ENCODE measurements at places on chromosomes 3 and 15.

DNA sequence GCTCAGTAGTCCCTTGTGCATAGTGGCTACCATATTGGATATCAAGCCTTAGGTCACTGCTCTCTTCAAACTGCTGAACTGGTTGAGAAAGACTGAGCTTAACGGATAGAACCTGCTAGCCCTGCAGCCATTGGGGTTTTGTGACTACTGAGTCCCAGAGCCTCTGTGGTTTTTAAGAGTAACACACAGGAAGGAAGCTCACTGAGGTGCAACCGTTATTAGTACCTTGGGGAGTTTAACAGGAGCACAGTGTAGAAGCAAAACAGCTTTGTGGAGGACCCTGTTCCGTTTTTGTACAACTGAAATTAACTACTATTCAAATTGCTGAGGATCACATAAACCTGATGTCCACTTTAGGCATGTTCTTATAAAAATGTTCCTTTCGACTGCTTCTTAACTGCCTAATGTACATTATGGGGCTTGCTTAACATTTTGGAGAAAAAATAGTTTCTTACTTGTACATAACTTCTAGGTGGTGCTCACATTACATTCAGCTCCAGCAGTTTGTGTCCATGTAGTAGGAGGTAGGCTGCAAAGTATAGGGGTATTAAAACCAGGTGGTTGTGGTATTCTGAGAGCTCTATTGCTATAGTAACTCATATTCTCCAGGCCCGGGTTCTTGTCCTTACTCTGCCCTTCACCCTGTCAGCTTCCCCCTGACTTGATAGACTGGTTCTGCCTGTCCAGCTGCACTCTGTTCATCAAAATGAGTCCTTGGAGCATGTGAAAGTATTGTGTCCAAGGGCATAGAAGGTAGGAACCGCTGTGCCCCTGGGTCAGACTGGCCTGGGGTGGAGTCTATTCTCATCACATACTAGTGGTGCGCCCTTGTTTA lies 17.3 kb downstream of the PXK start:
- peak; percentile 84 for DNase-seq

- no peak for DNase-seq
These were observed 25.5 kb upstream of the TEX55 start for GRCh38 chr3:119120480-119120879.

DNA sequence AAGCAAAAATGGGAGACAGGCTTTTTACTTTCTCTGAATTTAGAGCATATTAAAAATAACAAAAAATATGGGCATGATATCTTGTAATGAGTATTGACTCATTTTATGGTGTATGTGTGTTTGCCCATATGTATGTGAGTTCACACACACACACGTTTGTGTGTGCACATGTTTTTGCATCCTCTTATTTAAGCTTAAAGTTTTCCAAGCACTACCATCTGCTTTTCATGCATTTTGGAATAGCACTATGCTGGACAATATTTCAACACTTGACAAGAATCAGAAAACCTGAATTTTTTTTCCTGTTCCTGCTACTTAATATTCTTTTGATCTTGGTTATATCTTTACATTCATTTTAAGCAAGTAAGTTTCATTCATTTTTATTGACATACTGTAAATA lies 872.7 kb downstream of the OTOL1 start:
- no peak for DNase-seq

GRCh38 chr3:106819440-106819839 lies 557.8 kb upstream of the CCDC54 start:
- DNase-seq: no peak

GRCh38 chr3:179322286-179323196 lies at the start of gene ZNF639:
Gene ZNF639 (plus strand): TSS chr3:179323031. CDS start chr3:179328294, 5,263 bp downstream.
- peak; percentile 93 for DNase-seq

DNA sequence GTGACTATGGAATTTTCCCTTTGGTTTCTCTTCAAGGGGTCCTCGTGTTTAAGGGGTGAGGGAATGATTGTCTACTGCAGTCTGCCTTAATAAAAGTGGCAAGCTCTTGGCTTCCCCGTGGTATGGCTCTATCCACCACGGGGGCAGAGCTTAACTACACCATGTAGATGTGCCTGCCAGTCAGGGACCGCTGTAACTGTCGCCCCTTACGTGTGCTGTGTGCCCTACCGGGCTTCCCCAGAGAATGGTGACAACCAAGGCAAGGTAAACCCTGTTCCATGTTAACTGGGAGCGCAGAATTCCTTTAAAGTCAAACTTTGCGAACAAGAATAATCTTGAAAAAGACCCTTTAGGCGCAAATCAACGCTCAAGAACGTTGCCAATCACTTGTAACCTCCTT lies 966 bp upstream of the C3orf80 start:
- peak; percentile 22 for DNase-seq

Data from B cell (primary cell).